ENCODE measurements at places on chromosomes 6 and 20.

DNA sequence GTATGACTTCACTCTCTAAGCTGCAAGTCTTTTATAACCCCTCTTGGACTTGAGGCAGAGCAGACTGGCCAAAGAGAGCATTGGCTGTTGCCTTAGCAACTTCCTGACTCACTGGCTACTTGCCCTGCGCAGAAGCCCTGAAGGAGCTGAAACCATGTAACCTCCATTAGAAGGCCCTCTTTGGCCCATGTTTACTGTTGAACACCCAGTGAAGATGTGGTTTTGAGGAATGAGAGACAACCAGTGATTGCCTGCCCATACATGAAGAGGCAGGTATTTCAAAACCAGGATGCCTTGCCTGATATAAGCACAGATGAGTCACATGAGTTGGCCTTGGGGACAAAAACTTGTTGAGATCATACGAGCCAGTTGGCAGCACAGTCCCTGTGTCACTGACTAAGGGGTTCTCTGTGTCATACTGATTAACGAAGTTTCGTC, 182.5 kb downstream of the EDN1 start:
- DNase-seq = no peak

DNA sequence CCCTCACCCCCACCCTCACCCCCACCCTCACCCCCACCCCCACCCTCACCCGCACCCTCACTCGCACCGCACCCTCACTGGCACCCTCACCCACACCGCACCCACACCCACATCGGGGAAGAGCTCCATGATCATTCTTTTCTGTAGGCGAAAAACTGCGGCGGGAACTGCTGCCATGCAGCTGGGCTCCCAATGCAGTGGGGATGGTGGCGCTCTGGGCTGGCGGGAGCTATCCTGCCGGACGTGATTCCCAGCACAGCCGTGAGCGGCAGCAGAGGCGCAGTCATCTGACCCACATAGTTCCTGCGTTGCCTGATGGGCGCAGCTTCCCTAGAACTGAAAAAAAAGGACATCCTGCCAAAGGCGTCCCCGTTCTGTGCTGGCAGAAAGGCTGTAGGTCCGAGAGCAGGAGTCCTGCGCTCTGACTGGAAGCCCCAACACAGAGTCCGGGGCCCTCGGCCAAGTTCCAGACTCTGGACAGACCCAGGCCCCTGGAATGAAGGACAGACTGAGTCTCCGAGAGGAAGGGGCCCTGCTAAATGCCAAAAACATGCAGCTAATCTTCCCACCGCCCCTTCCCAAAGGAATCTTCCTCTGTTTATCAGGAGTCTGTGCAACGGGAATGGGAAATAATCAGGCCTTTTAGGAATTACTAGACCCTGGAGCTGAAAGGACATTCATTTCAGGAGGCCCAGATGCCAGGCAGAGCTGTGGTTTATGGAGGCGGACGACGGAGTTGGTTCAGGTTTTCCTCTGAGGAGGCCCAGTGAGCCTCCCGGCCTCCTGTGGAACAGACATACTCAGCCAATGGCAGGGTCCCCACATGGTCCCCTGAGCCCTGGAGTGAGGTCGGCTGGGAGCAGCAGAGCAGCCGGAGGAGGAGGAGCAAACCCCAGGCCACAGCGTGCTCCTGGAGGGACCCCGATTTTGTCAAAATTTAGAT, 14.1 kb upstream of the TCFL5 start:
- DNase-seq = peak; percentile 94

GRCh38 chr6:34757687-34758274, 476 bp downstream of the SNRPC start:
- no peak for DNase-seq

DNA sequence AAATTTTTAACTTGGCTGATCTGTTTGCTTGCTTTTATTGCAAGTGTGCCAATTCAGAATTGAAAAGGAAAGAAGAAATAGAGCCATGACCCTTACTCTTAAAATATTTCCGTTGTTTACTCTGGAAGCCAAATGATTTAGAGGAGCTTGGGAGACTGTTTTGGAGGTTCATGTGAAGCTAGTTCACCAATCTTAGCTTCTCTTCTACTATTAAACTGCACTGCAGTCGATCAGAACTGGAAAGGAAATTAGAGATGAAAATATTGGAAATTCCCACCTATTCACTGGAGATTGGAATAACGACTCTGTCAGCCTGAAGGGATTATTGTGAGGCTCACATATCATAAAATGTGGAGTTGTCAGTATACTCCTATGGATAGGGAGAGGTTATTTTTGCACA, 81.8 kb downstream of the MLIP start:
- DNase-seq = no peak

GRCh38 chr6:148491638-148492251, 149.1 kb downstream of the SASH1 start:
- no peak for DNase-seq

GRCh38 chr20:50911716-50912115, 19.5 kb downstream of the ADNP start:
- DNase-seq = no peak

Measured in NCI-H2171 treated with DMSO at 0.1 percent for 48 hours (cell line).